ENCODE measurements at places on chromosomes 13 and 19.

DNA sequence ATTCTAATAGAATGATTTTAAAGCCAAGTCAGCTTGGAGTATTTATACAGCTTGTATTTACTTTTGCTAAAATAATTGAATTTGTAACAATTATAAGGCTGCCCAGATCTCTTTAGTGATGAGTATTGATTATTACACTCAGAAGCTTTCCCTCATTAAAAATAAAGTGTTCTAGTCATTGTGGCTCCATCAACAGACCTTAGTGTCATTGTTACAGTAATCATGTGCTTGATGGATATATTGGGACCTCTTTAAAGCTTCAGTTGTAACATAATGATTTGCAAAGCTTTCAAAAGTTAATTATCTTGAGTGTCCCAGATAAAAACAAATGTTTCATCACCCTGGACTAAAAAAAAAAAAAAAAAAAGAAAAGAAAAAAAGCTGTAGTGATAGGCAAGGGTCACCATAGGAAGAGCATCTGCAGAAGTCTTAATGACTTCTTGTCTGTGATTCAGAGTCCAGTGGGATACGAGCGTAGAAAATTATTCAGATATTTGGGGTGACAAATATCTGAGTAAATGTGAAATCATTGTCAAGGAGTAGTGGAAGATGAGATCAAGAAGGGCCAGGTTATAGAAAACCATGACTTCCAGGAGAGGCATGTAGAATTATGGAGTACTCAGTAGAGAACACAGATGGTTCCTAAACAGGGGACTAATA, 369.6 kb downstream of the DCT start:
- no peak for DNase-seq

DNA sequence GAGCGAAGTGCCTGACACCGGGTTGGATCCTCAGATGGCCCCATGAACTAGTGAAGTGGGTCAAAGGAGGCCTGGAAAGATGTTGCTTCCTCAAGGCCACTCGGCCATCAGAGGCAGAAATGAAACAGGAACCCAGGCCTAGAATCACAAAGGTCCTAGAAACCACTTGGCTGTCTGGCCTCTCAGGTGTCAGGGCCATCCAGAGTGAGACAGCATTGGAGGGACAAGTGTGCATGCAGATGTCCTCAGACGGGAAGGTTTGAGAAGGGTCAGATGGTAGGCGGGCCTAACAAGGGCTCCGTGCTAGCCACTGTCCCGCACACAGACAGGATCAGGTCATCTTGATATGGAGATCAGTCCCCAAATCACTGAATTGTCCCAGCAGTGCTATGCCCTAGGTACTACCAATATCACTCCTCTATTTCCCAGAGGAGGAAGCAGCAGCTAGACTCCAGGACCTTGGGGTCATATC, 14.3 kb downstream of the CCDC97 start:
- no peak for DNase-seq

DNA sequence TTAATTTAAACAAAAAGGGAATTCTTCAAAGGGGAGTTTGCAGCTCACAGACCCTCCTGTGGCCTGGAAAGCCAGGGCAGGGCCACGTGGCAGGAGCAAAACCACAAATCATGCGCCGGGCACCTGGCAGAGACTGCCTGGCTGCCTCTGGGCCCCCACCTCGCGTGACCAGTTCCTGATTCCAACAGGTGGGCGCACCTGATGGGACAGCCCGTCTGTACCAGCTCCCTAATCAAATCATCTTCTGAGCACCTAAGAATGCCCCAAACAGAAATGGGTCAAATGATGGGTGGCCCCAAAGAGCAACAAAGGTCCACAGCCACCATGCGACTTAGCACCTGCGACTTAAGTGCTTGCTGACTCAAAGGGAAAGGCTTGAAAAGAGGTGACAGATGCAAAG, 9.2 kb downstream of the TMTC4 start:
- DNase-seq: no peak

DNA sequence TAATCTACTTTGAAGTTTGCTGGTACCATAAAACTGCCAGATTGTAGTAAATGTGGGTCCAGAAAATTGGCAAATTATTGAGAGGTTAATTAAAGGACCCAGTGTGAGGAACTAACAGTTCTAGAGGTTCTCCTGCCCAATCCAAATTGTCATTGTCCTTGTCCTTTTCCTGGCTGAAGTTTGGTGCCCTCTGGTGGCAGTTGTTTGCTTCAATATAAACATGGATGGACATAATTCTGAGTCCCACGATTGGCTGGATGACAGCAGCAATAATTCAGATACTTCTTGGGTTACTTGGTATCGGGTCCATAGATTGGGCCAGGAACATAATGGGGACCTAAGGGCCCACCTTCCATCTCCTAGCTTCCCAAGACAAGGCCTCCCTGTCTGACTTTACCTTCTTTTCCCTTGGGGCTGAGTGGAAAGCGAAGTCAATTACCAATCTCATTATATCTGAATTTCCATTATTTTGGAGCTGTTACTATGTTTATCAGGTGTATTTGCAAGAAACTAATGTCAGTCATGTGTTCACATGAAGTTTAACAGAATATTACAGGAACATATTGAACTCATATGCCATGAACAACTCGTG, 33.8 kb upstream of the GARRE1 start:
- peak; percentile 36 for DNase-seq

DNA sequence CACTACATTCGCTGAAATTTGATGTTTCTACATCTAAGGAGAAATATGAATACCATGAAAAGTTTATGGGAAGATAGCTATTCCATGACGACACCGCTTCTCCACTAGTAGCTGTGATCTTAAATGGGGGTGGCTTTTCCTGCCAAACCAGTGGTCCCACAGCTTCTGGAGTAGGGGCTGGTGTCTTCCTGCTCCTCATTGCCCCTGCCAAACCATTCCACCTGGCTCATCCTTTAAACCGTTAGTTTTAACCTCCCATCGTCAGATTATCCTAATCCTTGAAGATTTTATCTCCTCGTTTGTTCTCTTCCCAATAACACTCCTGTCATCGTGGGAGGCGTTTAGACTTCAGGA, 568 bp upstream of the ZNF230 start:
- DNase-seq: no peak

DNA sequence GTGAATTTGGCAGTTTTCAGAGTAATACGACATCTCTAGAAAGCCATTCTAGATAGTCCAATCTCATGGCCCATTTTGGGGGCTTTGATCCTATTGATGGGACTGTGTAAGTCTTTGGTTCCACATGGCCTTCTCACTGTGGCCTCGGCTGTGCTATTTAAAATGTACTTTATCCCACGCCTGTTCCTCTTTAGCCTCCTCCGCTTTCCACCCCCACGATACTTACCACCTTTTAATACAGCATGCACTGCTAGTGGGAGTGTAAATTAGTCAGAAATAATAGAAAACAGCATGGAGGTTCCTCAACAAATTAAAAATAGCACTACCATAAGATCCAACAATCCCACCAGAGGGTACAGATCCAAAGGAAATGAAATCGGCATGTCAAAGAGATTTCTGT, 28.3 kb upstream of the CEBPG start:
- DNase-seq: no peak
